RPMI7951 (cell line): ENCODE measurements at places on chromosomes 2 and 18. TPM values are rescaled to one million over a fixed set of nuclear protein-coding genes. Genes with fewer than 3 reads are reported as not detected.

- no peak for DNase-seq
Observed at GRCh38 chr2:72994282-72994990, 77.1 kb downstream of the SFXN5 start.

DNA sequence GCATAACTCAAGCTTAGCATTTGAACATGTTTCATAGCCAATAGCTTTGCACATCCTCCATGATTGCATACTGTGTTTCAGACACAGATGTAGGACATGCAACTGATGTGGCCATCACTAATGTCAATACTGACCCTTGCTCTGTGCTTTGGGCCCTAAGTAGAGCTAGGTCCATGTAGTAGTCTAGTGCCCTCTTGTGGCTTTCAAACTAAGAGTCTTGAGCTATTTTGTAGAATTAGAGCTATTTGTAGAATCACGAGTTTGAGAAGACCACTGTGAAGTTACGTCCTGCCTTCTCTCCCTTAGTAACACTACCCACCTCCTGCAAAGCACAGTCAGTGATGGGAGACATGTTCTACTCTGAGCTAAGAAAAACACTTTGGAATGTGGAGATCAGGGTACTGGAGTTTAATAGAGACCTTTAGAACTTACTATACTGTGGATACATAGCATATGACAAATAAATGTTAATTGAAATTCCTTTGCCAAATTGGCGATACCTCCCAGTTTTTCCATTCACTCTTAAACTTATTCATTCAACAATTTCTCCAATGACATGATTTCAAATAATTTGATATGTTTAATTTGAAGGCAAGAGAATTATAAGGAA is 306.5 kb upstream of the TNP1 start:
- peak; percentile 69 for DNase-seq

DNA sequence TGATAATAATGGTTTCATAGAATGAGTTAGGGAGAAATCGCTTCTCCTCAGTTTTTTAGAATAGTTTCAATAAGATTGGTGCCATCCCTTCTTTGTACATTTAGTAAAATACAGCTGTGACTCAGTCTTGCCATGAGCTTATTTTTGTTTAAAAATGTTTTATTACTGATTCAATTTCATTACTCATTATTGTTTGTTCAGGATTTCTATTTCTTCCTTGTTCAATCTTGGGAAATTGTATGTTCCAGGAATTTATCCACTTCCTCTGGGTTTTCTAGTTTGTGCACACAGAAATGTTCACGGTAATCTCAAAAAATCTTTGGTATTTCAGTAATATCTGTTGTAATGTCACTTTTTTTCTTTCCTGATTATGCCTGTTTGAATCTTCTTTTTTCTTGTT is 371.5 kb upstream of the SETBP1 start:
- DNase-seq, result no peak

DNA sequence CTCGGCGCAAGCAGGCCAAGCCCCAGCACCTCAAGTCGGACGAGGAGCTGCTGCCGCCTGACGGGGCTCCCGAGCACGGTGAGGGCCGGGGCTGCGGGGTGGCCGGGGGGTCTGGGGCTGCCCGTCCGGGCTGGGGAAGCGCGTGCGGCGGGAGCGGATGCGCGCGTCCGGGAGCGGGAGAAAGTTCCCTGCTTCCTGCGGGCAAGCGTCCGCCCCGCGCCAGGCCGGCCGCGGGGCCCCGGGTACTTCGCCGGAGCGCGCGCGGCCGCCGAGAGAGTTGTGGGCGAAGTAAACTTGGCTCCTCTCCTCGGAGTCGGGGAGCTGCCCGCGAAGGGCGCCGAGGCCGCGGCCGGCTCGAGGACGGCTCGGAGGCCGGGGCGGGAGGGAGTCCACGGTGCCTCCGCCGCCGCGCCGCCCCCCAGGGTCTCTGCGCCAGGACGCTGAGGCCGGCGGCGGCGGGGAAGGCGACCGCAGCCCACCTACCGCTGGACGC is 707 bp downstream of the SALL3 start:
- no peak for DNase-seq

GRCh38 chr2:108927936-108928659 is 60.9 kb downstream of the EDAR start:
- peak; percentile 54 for DNase-seq

- no peak for DNase-seq
Observed at GRCh38 chr2:82411071-82411470, 2048.0 kb downstream of the SUCLG1 start.

DNA sequence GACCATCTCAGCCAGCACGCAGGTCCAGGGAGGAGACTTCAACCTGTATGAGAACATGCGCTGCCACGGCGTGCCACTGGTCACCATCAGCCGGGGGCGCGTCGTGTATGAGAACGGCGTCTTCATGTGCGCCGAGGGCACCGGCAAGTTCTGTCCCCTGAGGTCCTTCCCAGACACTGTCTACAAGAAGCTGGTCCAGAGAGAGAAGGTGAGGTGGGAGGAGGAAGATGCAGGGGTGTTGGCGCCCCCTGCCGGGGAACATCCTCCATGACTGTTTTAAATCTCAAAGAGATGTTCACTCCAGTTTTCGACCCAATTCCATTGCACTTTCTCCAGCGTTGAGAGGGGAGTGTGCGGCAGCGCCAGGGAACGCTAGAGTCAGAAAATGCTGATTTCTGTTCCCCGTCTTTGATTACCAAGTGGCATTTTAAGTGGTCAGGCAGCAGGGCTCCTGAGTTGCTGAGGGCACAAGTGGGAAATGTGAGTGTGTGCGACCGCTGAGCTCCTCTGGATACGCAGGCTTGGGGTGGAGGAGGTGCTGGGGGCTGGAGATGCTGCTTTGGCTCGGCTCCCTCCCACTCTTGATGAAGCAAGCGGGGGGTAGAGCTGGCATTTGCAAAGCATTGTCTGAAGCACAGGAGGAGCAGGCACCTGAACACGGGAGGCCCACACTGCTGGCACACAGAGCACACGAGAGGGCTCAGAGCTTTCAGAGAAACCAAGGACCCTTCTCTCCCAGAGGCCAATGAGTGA is 27.7 kb upstream of the MAPRE3 start:
- peak; percentile 33 for DNase-seq

DNA sequence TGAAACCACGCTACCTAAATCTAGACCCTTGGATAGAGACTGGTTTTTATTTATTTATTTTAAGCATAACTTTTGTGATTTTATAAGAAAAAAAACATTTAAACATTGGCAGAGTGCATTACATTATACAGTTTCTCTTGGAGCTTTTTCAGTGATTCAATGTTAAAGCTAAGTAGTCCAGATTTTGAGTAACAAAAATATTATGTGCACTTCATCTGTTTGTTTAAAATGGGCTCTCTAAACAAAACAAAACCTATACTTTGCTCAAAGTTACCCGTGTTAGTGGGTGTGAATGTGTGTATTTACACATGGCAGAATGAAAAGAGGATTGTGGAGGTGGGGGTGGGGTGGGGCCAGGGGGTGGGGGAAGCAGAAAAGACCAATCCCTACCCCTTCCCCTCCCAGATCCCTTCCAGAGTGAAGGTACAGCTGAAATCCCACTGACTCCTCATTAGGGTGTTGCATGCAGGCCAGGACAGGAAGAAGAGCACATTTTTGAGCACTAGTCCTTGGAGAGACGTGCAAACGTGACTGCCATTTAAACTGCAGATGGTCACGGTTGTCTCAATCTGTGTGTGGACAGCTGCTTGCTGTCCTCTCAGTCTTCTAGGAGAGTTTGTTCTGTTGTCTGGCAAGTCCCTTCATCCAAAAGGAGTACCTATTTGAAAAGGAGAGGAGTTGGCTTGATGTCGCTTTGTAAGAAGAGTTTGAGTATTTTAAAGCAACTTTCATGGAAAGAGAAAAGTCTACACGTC is 303.0 kb downstream of the ICOS start:
- no peak for DNase-seq

GRCh38 chr2:152542995-152543481 is 174.2 kb downstream of the PRPF40A start:
- DNase-seq, result peak; percentile 96

DNA sequence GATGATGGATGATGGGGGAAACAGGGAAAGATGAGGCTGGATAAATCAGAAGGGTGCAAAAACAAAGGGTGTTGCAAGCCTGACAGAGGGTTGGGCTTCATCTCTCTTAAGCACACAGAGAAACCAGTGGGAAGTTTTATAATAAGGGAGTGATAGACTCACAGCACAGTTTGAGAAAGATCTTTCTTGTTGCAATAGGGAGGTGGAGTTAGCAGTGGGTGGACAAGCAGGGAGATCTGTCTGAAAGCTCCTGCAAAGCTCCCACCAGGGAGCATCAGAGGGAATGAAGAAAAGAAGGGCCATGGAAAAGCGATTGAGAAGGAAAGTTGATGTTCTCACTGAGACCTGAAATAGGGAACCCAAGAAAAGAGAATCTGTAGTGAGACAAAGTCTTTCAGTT is 64.9 kb downstream of the BOD1L2 start:
- DNase-seq, result no peak

Gene ALPI
- total RNA-seq, result not detected in 2 replicates

Gene CHRND
- not detected in 2 replicates for total RNA-seq

Gene CABYR
- 9.7 and 15.6 TPM in 2 replicates for total RNA-seq

Gene GALR1
- not detected in 2 replicates for total RNA-seq
